Glutamatergic neuron (in vitro differentiated cells): ENCODE measurements at places on chromosomes 5 and 9.

GRCh38 chr9:71681104-71681707, 87.1 kb downstream of the CEMIP2 start:
- DNase-seq, result no peak

- no peak for DNase-seq
Measured at GRCh38 chr9:38246833-38247232, 145.7 kb upstream of the ALDH1B1 start.

DNA sequence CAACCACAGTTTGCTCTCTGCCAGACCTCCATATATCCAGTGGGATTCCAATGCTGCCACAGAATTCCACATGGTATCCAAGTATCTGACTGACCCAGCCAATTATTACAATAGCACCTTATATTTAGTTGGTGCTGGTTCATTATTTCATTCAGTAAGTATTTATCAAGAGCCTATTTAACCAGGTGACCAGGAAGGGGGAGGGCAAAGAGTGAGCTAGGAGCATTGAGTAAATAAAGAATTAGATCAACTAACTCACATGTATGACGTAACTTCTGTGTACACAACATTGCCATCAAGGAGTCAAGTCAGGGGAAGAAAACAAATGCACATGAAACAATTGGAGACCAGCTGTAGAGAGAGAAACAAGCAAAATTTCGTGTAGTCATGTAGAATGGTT, 207.1 kb upstream of the PAPPA start:
- no peak for DNase-seq

DNA sequence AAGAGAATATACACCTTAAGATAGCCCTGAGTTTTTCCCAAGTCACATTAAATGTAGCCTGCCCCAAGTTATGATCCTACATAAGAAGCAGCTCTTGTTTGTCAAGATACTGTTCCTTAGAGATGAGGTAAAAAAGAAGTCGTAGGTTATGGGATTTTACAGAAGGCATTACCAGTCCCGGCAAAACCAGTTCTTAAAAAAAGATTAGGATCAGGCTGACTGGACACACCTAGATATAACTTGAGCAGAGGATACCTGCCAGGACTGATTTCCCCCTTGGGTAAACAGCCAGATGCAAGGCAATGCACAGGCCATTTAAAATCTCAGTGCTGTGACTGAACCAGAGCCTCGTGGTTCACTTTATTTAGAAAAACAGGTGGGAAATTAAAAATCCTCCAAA, 14.1 kb upstream of the SEMA5A start:
- no peak for DNase-seq
